Left ventricle myocardium superior (tissue), 1 donor: ENCODE measurements at places on chromosomes 1 and 21. TPM values are rescaled to one million over a fixed set of nuclear protein-coding genes. Genes with fewer than 3 reads are reported as not detected.

- DNase-seq: peak; percentile 87
Measured at GRCh38 chr1:40665335-40666171, at the start of gene RIMS3. Gene RIMS3, minus strand, starts transcription at chr1:40665682. Its CDS starts 23,757 bp downstream, at chr1:40641925.

DNA sequence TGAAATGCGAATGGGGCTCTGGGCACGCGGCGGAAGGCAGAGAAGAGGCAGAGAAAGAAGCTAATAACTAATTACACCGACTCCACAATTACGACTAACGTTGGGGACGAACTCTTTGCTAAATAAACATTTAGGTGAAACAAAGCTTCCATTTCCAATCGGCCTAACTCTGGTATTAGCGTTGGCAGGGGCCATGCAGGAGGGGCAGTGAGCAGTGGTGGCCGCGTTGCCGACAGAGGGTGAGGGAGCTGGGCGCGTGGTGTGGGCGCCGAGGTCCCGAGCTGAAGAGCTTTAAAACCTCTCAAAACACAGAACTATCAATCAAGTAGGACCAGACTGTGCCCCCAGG lies 553 bp upstream of the NDUFV3 start:
- no peak for DNase-seq

ZCCHC17 gene
- total RNA-seq: 11.1 TPM

FCRL2 gene
- not detected for total RNA-seq
